ENCODE measurements at places on chromosomes 6 and 20.

- no peak for DNase-seq
Measured at GRCh38 chr20:62202676-62203377, 17.3 kb downstream of the HRH3 start.

DNA sequence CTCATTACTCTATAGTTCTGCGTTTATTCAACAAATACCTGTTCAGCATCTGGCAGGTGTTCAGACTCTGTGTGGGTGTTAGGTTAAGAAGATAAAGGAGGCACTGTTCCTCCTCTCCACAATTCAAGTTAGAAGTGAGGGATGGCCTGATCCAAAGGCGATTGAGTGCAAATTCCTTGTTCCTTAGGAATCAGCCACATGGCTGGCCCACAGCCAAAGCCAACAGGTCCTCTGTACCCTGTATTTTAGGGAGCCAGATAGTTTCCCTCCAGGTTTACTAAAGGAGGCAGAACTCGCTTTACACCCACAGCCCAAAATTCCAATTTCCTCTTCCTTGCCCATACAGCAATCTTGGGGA lies 5.0 kb upstream of the CD40 start:
- DNase-seq: no peak

GRCh38 chr6:107736713-107737396 lies 87.3 kb downstream of the SCML4 start:
- DNase-seq: no peak

- peak; percentile 84 for DNase-seq
Measured at GRCh38 chr20:53899351-53900167, 170.8 kb downstream of the BCAS1 start.

- peak; percentile 38 for DNase-seq
Measured at GRCh38 chr20:33400812-33401183, 521 bp downstream of the CDK5RAP1 start.

DNA sequence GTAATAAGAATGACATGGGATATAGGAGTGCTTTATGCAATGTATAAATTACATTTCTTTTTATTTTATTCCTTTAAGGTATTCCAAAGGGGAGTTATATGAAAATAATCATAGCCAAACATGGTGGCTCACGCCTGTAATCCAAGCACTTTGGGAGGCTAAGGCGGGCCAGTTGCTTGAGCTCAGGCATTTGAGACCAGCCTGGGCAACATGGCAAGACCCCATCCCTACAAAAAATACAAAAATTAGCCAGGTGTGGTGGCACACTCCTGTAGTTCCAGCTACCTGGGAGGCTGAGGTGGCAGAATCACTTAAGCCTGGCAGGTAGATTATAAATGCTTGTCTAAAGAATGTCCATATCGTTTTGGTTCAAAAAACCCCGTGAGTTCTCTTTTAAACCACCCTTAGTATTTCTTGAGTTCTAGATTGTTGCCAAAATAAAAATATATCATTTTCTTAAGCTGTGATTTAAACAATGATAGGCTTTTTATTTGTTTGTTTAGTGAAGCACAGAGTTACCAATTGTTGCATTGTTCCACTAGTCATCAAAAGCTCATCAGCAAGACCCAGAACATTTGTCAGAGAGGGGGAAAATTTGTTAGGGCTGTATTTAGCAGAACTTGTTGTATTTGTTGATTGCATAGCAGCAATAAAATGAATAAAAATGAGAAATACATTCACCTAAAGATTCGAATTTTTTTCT lies 146.2 kb downstream of the KHDC1L start:
- DNase-seq: no peak

GRCh38 chr20:8388707-8389106 lies 256.6 kb downstream of the PLCB1 start:
- no peak for DNase-seq

GRCh38 chr6:66814156-66814555 lies 1107.1 kb upstream of the EYS start:
- no peak for DNase-seq

DNA sequence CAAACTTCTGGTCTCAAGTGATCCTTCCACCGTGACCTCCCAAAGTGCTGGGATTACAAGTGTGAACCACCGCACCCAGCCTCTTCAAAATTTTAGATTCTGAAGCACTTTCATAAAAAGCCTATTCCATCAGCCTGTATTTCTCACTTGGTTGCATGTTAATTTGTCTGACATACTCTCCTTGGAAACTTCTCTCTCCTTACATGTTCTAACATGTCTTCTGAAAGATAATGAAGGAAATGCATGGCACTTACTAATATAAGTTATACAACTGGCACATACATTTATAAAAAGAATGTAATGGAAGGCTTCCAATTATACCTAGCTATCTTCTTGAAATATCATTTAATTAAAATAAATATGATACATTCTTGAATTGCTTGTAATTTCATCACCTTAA lies 597.5 kb downstream of the TBC1D32 start:
- DNase-seq: no peak

- no peak for DNase-seq
Measured at GRCh38 chr6:158312672-158313397, 570 bp downstream of the TULP4 start.

- no peak for DNase-seq
Measured at GRCh38 chr20:63064745-63065711, 58.3 kb upstream of the BHLHE23 start.

GRCh38 chr20:13422637-13423036 lies 201.6 kb downstream of the ISM1 start:
- DNase-seq: no peak

DNA sequence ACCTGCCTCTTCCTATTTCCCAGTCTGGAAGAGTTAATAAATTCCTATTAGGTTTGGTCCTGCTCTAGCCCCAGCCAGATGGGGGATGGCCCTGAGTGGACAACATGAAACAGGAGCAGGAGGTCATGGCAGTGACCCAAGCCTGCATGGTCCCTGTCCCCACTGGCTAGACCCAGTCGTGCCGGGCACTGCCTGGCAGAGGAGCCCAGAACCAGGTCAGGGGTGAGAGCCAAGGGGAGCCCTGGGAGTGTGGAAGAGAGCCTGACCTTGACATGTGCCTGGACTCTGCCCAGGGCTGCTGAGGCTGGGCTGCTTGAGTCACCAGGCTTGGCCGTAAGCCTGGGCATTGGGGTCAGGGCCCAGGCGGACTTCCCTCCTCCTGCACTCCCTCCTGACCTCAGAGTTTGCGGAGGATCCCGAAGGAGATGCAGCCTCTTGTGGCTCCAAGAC lies 3.6 kb downstream of the AVP start:
- no peak for DNase-seq

DNA sequence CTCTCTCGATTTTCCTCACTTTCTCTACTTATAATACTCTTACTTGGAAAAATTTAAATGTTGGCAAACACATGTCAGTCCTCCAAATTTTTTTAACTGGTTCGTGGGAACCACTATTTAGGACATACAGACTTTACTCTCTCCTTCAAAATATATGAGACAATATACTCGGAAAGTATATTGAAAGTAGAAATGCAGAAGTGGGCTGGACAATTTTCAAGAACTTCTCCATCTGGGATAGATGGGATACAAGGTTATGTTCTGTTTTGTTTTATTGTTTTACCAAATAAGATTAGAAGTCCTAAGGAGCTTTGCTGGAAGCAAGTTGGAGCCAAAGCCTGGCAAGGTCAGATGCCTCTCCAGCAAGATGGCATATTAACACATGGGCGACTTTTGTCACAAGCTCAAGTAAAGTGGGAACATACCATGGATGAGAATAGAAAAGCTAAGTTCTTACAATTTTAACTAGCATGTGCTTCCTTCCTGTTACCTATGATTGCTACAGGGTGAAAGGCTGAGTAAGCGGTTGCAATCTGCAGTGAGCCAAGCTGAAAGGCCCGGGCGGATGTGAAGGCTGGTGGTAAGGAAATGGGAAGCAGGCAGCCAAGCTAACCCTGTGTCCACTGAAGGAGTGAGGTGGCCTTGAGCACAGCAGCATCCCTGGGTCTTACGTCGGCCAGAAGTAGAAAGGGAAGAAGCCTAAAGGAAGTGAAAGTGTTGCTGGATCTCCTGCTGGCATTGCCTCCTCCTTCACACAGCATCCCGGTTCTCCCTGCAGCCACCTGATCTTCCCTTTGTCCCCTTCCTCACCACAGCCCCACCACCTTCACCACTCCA lies 7.1 kb downstream of the MAP3K5 start:
- no peak for DNase-seq

DNA sequence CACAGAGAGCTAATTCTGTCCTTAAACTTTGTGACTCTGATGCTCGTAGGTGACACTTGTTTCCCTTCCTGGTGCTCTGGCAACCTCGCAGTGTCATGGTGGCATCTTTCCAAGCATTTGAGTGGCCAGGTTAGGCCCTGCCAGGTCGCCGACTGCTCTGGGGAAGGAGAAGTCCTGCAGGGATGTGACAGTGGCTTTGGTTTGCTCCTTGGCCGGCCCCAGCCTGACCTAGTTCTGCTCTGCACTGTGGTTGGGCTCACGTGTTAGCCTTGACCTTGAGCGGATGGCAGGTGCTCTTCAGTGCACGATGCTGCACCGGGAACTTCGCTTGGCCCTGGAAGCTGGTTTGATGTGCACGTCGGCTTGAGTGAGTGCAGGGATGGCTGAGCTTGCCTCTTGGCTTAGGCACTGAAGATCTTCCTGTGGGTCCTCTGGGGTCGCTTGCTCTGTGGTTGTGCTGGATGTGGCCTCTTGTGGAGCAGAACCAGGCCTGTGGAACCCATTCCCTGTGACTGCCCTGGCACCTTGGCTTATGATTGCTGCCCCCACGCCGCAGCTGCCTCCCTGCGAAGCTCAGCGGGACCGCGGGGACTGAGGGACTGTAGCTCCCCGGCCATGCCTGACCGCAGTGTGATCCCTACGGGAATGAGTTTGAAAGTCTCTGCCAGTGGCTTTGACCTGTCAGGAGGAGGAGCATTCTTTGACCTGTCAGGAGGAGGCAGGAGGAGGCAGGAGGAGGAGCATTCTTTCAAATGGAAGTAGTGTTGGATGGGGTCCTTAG lies 8.7 kb downstream of the OSBPL2 start:
- DNase-seq: no peak

GRCh38 chr20:63128367-63128766 lies 87.6 kb downstream of the YTHDF1 start:
- DNase-seq: no peak

DNA sequence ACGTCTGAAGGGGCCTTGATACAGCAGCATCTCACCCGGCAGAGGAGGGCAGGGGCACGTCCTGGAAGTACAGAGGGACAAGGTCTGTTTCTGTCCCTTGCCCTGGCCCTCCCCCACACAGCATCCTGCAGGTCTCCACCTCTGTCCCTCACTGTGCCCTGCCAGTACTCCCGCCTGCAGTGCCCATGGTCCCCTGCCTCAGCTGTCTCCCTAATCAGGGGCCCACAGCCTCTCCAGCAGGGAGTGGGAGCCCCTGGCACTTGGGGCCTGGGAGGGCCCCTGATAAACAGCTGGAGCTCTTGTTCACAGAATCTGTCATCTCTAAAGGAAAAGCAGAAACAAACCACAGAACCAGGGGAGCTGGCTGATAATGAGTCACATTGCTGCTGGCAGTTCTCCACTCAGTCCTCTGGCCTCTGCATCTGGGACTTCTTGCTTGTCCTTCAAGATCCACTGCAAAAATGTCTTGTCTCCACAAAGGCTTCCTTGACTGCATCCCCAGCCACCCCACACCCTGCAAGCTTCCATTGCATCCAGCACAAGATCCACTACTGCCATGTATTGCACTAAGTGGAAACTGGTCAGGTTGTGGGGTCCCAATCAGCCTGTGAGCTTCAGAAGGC lies 33.2 kb upstream of the TAF8 start:
- no peak for DNase-seq

- DNase-seq: no peak
Measured at GRCh38 chr6:14630016-14630415, 512.4 kb downstream of the CD83 start.

GRCh38 chr20:50246367-50247195 lies 56.0 kb downstream of the CEBPB start:
- no peak for DNase-seq

- DNase-seq: no peak
Measured at GRCh38 chr6:36822506-36823269, 16.6 kb downstream of the CPNE5 start.

DNA sequence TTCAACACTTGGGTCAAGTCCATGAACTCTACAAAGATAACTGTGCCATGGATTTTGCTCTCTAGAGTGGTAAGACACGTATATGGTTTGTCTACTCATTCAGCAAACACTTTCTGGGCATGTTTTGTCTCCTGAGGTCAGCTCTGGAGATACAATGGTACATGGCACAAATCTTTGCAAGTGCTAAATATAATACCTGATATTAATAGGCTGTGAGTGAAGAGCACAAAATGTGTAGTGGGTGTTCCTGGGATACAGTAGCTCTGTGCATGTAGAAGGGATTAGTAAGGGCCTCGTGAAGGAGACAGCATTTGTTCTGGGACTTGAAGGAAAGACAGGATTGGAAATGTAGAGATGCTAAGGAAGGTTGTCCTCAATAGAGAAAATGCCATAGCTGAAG lies 360.9 kb downstream of the BCKDHB start:
- DNase-seq: no peak

GRCh38 chr20:10747019-10747418 lies 73.2 kb upstream of the JAG1 start:
- no peak for DNase-seq

- no peak for DNase-seq
Measured at GRCh38 chr6:137823826-137824555, 43.1 kb upstream of the TNFAIP3 start.

DNA sequence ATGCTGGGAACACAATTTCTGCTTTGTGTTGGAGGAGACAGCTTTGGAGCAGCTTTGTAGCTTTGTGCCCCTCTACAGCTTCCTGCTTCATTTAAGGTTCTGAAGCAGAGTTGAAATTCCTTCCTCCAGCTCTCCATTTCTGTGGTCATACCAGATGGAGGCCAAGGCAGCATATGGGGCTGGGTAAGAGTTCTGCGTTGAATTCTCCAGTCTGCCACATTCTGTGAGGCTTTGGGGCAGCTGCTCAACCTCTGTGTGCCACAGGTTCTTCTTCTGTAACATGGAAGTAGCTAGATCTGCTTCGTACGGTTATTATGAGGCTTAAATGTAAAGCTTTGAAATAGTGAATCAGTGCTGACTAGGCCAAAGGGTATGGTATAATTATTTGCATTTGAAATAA lies 2.9 kb upstream of the TRIM26 start:
- DNase-seq: no peak

DNA sequence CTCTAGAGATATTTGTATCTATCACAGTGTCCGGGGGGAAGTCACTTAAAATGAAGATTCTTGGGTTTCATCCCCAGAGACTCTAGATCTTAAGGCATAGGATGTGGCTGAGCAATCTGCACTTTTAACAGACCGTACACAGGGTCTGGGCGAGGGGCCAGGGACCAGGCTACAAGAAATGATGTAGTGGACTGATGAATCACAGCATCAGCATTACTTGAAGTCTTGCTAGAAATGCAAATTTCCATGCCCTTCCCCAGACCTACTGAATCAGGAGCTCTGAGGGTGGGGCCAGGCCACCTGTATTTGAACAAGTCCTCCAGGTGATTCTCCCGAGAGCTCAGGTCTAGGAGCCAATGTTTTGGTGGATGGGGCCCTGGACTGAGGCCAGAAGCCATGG lies 168.4 kb downstream of the DOK5 start:
- no peak for DNase-seq

DNA sequence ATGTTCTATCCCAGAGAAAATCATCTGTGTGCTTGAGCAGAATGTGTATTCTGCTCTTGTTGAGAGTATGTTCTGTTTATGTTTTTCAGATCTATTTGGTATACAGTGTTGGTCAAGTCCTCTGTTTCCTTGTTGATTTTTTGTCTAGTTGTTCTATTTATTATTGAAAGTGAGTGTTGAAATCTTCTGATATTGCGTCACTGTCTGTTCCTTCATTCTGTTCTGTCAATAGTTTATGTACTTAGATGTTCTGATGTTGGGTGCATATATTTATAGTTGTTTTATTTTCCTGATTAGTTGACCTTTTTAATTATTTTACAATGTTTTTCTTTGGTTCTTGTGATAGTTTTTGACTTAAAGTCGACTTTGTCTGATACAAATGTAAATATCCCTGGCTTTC lies 458.7 kb upstream of the HSF2 start:
- no peak for DNase-seq

Data from NCI-H1105 treated with DMSO at 0.1 percent for 48 hours (cell line).